ENCODE measurements at places on chromosomes 3 and 15. TPM values are rescaled to one million over a fixed set of nuclear protein-coding genes. Genes with fewer than 3 reads are reported as not detected.

GRCh38 chr3:194221336-194221735 is 85.4 kb downstream of the HES1 start:
- DNase-seq: no peak

- DNase-seq: no peak
Observed at GRCh38 chr3:133474251-133474801, 74.5 kb downstream of the BFSP2 start.

GRCh38 chr15:91921188-91921842 is 67.8 kb downstream of the SLCO3A1 start:
- DNase-seq: no peak

GRCh38 chr15:66700412-66700801 is 1.6 kb upstream of the SMAD6 start:
- DNase-seq: no peak

DNA sequence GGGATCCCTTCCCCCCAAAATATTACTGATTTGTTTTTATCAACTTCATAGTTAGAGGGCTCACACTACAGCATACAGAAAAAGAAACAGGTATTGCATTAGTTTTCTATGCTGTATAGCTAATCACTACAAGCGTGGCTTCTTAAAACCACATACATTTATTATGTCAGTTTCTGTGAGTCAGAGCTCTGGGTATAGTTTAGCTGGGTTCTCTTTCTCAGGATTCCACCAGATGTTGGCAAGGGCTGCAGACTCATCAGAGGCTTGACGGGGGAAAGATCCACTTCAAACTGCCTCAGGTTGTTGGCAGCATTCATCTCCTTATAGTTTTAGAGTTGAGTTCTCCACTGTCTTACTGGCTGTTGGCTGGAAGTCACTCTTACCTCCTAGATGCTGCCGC is 328.0 kb downstream of the NLGN1 start:
- DNase-seq: no peak

- no peak for DNase-seq
Observed at GRCh38 chr3:197256836-197257444, 41.5 kb downstream of the DLG1 start.

GRCh38 chr15:27249760-27250109 is 278.8 kb downstream of the GABRG3 start:
- DNase-seq: no peak

- DNase-seq: no peak
Observed at GRCh38 chr3:99529265-99529664, 109.1 kb upstream of the COL8A1 start.

GRCh38 chr3:10757821-10758130 is 58.3 kb upstream of the SLC6A11 start:
- no peak for DNase-seq

GRCh38 chr15:95459273-95459672 is 871.2 kb upstream of the NR2F2 start:
- DNase-seq: no peak

DNA sequence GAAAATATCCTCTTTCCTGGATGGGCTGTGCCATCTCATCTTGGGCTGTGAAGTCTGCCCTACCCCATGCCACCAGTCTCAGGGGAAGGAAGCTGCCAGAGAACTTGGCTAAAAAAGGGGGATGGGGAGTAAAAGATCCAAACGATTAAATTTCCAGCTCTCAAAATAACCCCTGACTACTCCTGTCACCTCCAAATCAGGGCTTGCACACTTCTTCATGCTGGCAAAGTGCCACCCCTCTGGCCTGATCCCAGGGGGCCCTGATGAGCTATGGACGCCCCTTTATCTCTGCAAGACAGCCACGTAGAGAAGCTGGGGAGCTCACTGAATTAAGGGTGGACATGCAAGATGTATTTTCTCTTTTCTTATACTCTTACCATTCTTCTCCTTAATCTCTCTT is 1.2 kb upstream of the MLF1 start:
- no peak for DNase-seq

DNA sequence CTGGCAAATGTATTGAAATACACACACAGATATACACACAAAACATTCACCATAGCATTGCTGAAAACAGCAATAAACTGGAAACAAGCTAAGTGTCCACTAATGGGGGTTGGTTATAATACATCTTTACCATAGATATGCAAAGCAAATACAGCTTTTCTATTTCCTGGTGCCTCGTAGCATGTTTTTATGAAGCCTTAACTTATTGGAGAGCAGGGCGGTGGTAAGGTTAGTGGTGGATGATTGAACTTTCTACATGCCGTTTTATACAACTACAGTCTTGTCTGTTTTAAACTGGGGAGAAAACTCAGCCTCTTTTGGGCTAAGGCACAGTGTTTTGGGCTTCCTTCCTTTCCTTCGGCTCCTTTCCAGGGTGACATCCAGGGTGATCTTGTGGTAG is 104.5 kb downstream of the NR2F2 start:
- DNase-seq: no peak

DNA sequence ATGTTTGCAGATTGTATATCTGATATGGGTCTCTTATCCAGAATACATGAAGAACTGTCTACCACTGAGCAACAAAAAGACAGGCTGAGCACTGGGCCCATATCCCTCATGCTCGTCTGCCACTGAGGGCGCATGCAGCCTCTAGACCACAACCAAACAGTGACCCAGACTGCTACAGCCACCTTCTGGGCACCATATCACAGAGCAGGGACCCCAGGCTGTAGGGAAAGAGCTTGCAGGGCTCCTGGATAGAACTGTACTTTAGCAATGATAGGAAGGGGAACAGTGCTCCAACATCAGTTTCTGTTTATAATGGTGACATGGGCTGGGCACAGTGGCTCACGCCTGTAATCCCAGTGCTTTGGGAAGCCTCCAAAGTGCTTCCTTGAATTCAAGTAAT is 40.2 kb upstream of the TMEM87A start:
- DNase-seq: no peak

GRCh38 chr3:38522002-38522401 is 25.9 kb downstream of the EXOG start:
- DNase-seq: no peak

DNA sequence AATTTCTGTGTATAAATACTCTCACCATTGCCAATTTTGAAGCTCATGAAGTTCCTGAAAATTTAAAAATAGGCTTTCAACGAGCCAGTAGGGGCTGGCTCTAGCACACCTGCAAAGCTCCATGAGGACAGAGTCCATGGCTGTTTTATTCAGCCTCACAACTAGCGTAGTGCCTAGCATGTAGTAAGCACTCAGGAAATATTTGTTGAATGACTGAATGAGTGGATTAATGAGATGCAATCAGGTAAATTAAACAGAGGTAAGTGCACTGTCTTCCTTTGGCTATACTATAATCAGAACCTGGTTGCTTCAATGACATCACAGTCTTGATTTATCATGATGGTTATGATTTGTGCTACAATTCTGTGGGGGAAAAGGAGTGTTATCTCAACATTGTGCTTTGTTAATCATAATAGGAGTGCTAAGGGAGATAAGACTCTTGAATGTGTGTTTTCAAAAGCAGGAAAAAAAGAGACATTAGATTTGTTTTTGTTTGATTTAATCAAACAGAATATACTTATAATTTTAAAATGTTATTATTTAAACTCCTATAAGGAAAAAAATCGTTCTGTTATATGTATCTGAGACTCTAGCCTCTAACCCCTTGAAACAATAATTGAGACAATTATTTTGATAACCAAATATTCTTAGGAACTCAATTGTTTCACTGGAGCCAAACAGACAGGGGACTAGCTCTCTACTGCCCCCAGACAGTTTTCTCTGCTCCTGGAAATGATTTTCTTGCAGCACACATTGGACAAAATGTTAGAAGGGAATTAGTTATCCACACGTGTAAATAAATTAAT is 171.7 kb upstream of the ATP11B start:
- DNase-seq: no peak

DNA sequence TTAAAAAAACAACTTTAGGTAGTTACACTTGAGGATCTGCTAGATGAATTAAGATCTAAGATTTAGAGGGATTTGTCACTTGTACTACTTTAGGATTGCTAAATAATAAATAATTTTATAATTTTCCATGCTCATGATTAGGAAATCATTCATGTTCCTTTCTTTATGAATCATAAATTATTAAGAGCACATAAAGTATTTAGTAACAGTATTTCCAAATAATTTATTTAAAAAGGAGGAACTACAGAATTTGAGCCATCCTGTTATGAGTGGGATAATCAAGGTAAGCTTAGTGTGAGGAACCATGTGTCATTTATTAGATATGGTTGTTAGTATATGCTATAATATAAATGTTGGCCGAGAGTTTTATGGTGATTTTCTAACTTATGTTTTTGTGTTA is 37.5 kb upstream of the C3orf38 start:
- no peak for DNase-seq

GRCh38 chr15:92617549-92618520 is 37.7 kb downstream of the FAM174B start:
- DNase-seq: peak; percentile 86

DNA sequence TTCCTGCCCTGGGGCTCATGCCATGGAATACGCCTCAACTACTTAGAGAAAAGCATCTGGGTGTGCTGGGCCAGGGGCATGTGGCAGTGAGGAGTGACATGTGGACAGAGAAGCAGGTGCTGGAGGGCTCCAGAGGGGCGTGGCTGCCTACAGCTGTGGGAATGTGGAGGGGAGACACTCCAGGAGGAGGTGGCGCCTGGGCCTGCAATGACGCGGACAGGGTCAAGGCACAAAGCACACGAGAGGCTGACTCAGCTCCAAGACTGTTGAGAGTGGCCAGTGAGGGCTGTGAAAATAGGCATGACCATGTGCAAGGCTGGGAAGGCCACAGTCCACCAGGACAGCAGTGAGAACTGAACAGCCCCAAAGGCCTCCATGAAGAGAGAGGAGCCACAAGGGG is 48.5 kb downstream of the PTH1R start:
- DNase-seq: peak; percentile 85

GRCh38 chr3:73867524-73867923 is 242.8 kb upstream of the PDZRN3 start:
- DNase-seq: no peak

Gene SNTN
- not detected for total RNA-seq

Gene SLC28A2
- not detected for total RNA-seq

Gene PTPN23
- total RNA-seq: 40.3 TPM

Gene DNAJA4
- 21.4 TPM for total RNA-seq

Gene TFRC
- total RNA-seq: 291 TPM

Gene ATP8B4
- 31.5 TPM for total RNA-seq

Gene CNTN6
- 0.29 TPM for total RNA-seq

Gene GOLGA8N
- 6.9 TPM for total RNA-seq

Gene HHATL
- 0.48 TPM for total RNA-seq

Gene GABRR3
- total RNA-seq: not detected

Gene A4GNT
- total RNA-seq: not detected

Gene SI
- total RNA-seq: 1.0 TPM
